ENCODE measurements at places on chromosomes 5 and 9.
A peak's percentile ranks its signal among the peaks of the same experiment; 100 is the strongest.

GRCh38 chr5:179167871-179168451 is 107.8 kb downstream of the ZNF354C start:
- H3K27ac ChIP-seq: no peak overlapping the region
- DNase-seq: peak; percentile 52
- H3K36me3 ChIP-seq: no peaks in the 10 kb centered on the region

DNA sequence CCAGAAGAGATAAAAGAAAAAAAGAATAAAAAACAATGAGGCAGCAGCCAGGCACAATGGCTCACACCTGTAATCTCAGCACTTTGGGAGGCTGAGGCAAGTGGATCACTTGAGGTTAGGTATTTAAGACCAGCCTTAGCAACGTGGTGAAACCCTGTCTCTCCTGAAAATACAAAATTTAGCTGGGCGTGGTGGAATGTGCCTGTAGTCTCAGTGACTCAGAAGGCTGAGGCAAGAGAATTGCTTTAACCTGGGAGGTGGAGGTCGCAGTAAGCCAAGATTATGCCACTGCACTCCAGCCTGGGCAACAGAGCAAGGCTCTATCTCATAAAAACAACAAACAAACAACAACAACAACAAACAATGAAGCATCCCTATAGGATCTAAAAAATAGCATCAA is 121.5 kb downstream of the HMHB1 start:
- no peak overlapping the region for H3K27ac ChIP-seq
- H3K36me3 ChIP-seq: no peaks in the 10 kb centered on the region
- H3K4me1 ChIP-seq: no peaks in the 10 kb centered on the region
- H3K4me3 ChIP-seq: no peak overlapping the region
- no peak for DNase-seq
- no peaks in the 10 kb centered on the region for H3K27me3 ChIP-seq

- no peak overlapping the region for H3K27ac ChIP-seq
- H3K36me3 ChIP-seq: no peaks in the 10 kb centered on the region
- DNase-seq: no peak
- H3K4me3 ChIP-seq: no peak overlapping the region
Observed at GRCh38 chr5:37668524-37669047, 171.3 kb downstream of the GDNF start.

DNA sequence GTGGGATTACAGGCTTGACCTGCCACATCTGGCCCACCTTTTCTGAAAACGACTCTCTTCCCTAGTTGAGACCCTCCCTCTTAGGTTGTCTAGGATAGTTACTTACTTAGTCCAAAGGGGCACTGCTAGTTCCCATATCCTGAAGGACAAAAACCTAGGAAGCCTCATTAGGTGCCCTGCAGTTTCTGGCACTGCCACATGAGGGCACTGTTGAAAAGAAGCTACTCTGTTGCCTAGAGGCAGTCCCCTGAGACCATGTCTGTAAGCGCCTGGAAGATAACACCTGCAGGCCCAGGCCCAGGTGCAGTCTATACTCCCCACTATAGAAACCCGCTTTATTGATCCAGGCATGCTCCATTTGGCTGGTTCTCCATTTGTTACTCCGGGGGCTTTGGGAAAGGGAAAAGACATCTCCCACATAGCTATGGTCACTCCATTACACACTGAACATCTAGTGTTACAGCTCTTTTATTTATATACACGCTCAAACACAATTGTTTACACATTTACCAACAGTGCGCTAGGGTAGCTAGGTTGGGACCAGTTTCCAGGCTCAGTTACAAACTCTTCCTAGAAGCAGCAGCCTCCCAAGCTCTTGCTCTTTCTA is 73.4 kb upstream of the PPARGC1B start:
- DNase-seq: no peak
- no peaks in the 10 kb centered on the region for H3K36me3 ChIP-seq
- H3K27ac ChIP-seq: no peak overlapping the region
- no peak overlapping the region for H3K4me3 ChIP-seq

DNA sequence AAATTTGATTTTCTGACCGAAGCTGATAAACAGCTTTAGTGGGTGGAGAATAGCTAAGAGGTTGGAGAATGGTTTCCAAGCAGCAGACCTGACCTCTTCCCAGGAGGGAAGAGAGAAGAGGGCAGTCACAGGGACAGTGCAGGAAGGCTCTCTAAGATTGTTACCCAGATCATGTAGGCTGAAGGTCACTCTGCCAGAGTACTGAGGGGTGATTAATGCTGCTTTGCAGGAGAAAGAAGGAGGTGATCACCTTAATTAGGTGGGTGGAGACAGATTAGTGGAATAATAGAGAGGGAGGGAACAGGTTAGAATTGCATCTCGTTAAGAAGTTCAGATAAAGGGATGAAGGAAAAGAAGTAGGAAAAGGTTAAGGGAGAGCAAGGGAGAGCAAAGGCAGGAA is 440.5 kb downstream of the BRINP1 start:
- no peaks in the 10 kb centered on the region for H3K4me1 ChIP-seq
- H3K4me3 ChIP-seq: no peak overlapping the region
- DNase-seq: no peak
